Uterus (tissue), 4 donors: ENCODE measurements at places on chromosomes 5 and 9.

- H3K4me1 ChIP-seq: peaks cover 9% of the 10 kb centered on the region
- no peak overlapping the region for H3K27ac ChIP-seq
- H3K4me3 ChIP-seq: no peak overlapping the region
- DNase-seq: no peak
Measured at GRCh38 chr9:5834214-5834613, 1.3 kb upstream of the ERMP1 start.

DNA sequence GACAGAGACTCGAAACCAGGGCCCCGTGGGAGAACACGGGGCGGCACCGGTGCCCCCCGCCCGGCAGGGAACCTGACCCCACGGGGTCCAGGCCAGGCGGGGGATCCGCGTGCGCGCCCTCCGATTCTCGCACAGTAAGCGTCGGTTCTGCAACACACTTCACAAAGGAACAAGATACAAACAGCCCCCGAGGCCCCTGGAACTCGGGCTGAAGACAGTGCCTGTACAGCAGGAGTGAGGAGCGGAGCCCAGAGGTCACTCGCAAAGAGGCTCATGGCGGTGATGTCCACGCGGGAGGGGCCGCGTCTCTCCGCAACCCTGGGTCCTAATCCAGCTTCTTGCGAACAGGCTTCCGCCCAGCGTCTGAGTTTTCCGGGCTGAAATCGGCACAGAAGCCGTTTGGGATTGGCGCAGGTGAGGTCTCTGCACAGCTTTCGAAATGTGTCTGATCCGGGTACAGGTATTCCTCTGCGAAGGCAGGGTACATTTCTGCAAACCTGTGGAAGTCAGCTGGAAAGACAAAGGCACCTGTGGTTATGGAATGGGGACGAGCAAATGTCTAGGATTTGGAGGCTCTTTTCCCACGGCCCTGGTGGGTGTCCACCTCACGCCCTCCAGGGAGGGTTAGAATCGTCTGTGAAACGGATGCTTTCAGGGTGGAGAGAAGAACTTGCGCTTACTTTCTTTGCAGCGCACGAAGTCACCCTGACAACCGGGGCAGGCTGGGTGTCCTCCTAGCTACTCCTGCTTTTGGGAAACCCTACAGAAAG is 18.3 kb upstream of the SLC6A3 start:
- no peak overlapping the region for H3K27ac ChIP-seq
- no peaks in the 10 kb centered on the region for H3K4me1 ChIP-seq
- H3K36me3 ChIP-seq: no peaks in the 10 kb centered on the region

- H3K27ac ChIP-seq: no peak overlapping the region
- H3K27me3 ChIP-seq: no peaks in the 10 kb centered on the region
- no peak for DNase-seq
- H3K4me3 ChIP-seq: no peak overlapping the region
Measured at GRCh38 chr5:135706893-135707292, 127.6 kb upstream of the SLC25A48 start.

GRCh38 chr5:149731332-149731616 is 1.2 kb downstream of the PPARGC1B start:
- H3K4me1 ChIP-seq: peaks cover 6% of the 10 kb centered on the region
- no peak for DNase-seq
- H3K4me3 ChIP-seq: peak overlapping the region; percentile 69
- peak overlapping the region; percentile 78 for H3K27ac ChIP-seq
- H3K36me3 ChIP-seq: no peaks in the 10 kb centered on the region

DNA sequence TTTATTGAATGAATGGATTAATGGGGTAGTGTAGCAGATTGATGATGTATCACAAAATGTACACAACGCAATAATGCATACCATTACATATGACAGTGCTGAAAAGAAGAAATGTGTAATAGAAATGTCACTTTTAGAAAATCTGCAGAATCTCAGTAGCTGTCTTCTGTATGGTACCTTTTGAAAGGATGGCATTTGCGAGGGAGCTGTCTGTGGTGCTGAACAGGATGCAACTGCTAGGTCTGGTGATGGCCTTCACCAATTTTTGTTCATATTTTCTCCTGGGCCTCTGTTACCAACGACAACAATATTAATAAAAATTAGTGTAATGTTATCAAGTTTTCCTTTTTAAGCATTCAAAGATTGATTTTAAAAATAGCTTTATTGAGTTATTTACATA is 36.2 kb upstream of the OTULIN start:
- H3K36me3 ChIP-seq: no peaks in the 10 kb centered on the region
- no peak overlapping the region for H3K4me3 ChIP-seq
- no peaks in the 10 kb centered on the region for H3K27me3 ChIP-seq

- no peak overlapping the region for H3K4me3 ChIP-seq
- H3K27me3 ChIP-seq: no peaks in the 10 kb centered on the region
- H3K27ac ChIP-seq: no peak overlapping the region
- no peaks in the 10 kb centered on the region for H3K36me3 ChIP-seq
Measured at GRCh38 chr5:82813861-82814260, 263.3 kb downstream of the TMEM167A start.

DNA sequence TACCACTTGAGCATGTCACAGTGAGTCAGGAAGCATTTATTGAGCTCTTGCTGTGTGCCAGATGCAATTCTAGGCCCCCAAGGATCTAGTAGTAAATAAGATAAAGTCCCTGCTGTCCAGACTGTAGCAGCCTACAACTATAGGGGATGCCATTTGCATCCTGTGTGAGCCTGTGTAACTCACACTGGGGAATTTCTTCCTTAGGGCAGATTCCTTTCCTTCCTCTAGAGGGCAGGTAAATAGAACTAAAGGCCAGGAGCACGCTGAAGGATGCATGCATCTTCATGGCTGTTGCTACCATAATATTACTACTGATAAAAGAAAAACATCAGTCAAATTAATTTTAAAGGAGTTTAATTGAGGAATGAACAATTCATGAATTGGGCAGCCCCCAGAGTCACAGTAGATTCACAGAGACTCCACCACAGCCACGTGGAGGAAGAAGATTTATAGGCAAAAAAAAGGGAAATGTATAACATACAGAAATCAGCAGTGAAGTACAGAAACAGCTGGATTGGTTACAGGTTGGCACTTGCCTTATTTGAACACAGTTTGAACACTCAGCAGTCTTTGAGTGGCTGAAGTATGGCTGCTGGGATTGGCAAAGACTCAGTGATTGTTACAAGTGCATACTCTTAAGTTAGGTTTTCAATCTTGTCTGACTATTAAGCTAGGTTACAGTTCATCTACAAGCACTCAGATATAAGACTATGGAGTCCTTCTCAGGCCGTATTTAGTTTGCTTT is 98.9 kb downstream of the ACTL7B start:
- DNase-seq: no peak
- H3K4me3 ChIP-seq: no peak overlapping the region
- H3K27me3 ChIP-seq: no peaks in the 10 kb centered on the region

DNA sequence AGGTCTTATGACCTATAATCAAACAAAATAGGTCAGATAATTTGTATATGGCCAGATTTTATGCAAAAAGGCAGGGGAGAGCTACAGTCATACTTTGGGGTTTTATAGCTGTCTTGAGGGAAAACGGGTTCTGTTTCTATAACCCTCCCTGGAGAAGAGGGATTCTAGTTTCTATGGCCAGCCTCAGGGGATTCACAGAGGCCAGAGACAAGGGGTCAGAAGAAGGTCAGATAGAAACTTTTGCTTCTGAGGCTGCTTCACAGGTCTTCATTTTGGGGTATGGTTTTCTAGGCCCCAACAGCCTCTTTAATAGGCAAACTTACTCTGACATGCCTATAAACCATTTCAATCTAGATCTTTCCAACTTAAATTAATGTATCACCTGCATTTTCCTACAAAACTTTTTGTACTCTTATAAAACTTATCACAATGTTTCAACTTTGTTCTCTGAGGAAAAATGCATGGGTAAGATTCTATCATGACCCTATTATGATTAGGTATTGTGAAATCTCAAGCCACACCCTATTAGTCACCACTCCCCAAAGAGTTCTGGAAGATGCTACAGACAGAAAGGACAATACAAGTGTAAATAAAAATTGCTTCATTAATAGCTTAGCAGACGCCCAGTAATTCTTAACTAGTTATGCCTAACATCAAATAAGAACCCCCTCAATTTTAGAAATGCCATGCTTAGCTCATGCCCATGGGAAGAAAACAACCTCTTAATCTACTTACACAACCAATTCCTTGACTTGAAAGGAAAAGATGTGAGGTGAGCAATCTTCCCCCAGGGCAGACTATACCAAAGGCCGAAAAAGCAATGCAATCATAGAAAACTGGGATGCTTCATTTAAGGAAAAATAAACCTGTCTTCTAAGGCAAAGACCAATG is 396.6 kb downstream of the TLR4 start:
- H3K36me3 ChIP-seq: no peaks in the 10 kb centered on the region
- H3K27me3 ChIP-seq: no peaks in the 10 kb centered on the region
- no peak overlapping the region for H3K27ac ChIP-seq
- H3K4me3 ChIP-seq: no peak overlapping the region
- H3K4me1 ChIP-seq: no peaks in the 10 kb centered on the region

DNA sequence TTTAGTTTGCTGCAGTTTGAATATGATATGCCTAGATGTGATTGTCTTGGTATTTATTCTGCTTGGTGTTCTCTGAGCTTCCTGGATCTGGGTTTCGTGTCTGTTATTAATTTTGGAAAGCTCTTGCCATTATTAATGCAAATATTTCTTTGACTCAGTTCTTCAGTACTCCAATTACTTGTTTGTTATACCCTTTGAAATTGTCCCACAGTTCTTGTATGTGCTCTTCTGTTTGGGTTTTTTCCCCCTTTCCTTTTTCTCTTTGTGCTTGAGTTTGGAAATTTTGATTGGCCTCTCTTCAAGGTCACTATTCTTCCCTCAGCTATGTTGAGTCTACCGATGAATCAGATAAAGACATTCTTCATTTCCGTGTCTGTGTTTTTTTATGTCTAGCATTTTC is 96.6 kb upstream of the CKMT2 start:
- no peaks in the 10 kb centered on the region for H3K4me1 ChIP-seq
- no peak overlapping the region for H3K27ac ChIP-seq
- no peaks in the 10 kb centered on the region for H3K36me3 ChIP-seq
- H3K27me3 ChIP-seq: no peaks in the 10 kb centered on the region
- no peak for DNase-seq

GRCh38 chr5:1943481-1943880 is 60.8 kb upstream of the IRX4 start:
- DNase-seq: no peak
- no peaks in the 10 kb centered on the region for H3K27me3 ChIP-seq
- no peak overlapping the region for H3K4me3 ChIP-seq
- H3K4me1 ChIP-seq: no peaks in the 10 kb centered on the region
- H3K36me3 ChIP-seq: no peaks in the 10 kb centered on the region

DNA sequence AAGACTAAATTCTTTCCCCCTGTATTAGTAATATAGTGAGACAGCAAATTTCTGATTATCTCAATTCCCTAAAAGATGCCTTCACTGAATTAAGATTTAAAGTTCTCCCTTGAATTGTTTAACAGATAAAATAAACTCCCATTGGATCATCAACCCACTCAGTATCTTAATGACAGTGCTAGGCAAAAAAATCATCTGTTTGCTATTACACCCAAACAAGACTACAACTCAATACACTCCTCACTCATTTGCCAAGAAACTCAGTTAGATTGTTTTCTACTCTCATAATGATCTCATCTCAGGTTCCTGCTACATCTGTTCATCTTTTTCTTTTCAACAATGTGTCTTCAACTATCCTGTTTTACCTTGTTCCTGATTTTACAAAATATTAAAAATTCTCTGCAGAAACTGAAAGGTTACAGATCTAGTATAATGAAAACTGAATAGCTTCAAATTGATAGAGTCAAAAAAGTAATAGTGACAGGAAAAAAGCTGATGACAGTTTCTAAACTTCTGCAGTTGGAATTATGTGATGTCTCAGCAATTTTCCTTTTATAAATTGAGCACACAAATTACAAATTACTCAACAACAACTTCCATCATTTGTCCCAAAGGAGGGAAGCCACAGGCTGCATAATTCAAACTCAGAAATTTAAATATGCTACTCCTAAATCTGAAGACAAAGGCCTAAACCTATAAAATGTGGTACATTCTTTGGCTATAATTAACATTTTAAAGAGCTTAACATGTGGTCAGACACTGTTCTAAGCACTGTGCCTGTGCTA is 39.4 kb downstream of the HOMER1 start:
- H3K27ac ChIP-seq: no peak overlapping the region
- no peak overlapping the region for H3K4me3 ChIP-seq
- no peaks in the 10 kb centered on the region for H3K27me3 ChIP-seq
- no peak for DNase-seq
